ENCODE measurements at places on chromosomes 6 and 20.
A peak's percentile ranks its signal among the peaks of the same experiment; 100 is the strongest.

DNA sequence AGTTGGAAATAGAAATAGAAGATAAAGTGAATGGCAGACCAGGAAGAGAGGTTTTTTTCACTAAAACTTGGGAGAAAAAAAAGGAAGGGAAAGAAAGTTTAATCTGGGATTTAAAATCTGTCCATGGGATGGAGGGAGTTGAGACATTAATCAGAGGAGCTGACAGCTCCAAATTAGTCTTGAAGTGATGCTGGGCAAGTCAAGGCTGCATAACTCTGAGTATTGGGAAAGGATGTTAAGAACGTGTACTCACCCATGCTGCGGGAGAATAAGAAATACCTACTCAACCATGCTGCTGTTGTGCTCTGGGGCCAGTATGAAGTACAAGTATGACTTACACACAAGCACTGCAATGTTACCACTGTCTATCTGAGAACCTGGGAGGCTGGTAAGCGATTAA, 47.5 kb downstream of the SNRNP48 start:
- no peak for DNase-seq

- DNase-seq = no peak
Measured at GRCh38 chr6:104396077-104396476, 463.6 kb downstream of the HACE1 start.

- no peak for DNase-seq
Measured at GRCh38 chr6:167528239-167528638, 203.4 kb downstream of the TTLL2 start.

GRCh38 chr6:28811873-28812272, 111.9 kb downstream of the TRIM27 start:
- no peak for DNase-seq

- DNase-seq = no peak
Measured at GRCh38 chr6:18413381-18413780, 26.2 kb downstream of the RNF144B start.

GRCh38 chr6:38648629-38649028, 8.9 kb upstream of the BTBD9 start:
- no peak for DNase-seq

- no peak for DNase-seq
Measured at GRCh38 chr6:53961679-53962370, 149.4 kb upstream of the MLIP start.

DNA sequence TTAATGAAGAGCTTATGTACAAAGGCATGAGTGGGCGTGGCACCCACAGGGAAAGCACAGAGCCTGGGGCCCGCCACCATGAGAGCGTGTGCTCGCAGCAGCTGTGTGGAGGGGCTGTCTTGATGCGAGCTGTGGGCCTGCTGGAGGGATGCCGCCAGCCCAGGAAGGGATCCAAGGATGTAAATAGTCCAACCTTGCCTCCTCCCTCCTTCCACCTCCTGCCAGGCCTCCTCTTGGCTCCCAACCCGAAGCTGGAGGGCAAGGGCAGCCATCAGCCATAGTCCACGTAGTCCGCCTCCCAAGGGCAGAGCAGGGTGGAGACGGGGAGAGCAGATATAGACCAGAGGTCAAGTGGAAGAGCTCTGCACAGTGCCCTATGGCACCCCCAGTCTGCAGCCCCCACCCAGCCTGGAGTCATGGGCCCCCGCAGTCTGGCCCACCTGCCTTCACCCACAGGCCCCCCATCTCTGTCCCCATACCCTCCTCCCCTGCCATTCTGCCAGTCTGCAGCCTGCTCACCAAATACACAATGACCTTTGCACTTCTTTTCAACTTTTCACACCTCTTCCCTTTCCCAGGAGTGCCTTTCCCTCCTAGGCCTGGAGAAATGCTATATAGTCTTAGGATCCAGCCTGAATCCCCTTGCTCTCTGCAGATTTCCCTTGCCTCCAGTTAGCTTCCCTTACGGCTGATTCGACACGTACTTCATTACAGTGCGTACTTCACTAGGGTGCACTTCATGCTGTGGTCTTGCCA, 77.1 kb downstream of the SHLD1 start:
- DNase-seq = no peak

DNA sequence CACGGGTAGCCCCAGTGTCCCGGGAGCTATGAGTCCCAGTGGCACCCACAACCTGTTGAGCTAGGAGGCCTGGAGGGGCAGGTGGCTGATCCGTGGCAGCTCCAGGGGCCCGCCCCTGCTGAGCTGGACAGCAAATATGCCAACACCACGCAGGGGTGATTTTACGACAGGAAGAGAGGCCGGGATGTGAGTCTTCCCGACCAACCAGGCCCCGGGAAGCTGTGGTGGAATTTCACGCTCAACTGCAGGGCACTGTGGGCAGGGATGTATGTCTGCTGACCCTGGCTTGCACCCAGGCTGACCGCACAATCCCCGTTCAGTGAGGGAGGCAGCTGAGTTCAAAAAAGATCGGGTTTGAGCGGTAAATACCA, 183.9 kb downstream of the ERMARD start:
- DNase-seq = no peak

GRCh38 chr6:41647061-41647511, 8.8 kb downstream of the MDFI start:
- DNase-seq = no peak

DNA sequence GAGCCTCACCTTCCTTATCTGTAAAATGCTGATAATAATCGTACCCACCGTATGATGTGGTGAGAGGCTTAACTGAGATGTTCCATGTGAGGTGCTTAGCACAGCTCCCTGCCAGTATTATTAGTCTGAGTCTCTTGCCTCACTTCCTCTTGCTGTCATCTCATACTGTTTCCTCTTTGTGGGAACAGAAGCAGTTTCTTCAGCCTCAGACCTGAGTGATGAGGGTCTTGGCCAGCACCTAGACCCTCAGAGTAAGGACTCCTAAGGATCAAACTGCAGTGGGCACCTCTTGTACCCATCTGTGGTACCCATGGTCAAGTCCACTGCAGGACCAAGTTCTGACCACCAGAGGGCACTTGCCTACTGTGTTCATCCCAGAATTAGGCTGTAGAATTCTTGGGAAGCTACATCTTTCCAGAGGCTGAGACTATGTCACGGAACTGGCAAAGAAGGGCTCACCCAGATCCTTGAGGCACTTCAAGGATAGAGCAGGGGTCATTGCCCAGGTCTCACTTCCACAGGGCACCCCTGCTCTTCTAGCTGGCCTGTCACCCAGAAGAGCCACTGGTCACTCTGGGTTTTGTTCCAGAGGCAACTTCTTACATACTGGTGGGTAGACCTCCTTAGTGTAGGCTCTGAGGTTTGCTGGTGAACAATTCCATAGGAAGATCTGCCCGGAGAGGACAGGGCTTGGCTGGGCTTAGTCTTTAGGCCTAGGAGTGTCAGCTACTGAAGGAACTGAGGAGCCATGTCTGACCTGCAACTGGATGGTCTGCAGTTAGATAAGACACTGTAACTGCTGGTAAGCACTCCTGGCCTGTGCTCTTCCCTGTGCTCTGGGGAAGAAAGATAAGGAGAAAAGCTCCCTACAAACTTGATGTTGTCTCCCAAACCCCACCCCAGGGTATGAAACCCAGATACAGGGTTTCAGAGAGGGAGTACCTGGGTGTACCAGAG, 20.6 kb upstream of the SGK2 start:
- peak; percentile 19 for DNase-seq

GRCh38 chr6:121356575-121356974, 22.3 kb upstream of the TBC1D32 start:
- DNase-seq = no peak

DNA sequence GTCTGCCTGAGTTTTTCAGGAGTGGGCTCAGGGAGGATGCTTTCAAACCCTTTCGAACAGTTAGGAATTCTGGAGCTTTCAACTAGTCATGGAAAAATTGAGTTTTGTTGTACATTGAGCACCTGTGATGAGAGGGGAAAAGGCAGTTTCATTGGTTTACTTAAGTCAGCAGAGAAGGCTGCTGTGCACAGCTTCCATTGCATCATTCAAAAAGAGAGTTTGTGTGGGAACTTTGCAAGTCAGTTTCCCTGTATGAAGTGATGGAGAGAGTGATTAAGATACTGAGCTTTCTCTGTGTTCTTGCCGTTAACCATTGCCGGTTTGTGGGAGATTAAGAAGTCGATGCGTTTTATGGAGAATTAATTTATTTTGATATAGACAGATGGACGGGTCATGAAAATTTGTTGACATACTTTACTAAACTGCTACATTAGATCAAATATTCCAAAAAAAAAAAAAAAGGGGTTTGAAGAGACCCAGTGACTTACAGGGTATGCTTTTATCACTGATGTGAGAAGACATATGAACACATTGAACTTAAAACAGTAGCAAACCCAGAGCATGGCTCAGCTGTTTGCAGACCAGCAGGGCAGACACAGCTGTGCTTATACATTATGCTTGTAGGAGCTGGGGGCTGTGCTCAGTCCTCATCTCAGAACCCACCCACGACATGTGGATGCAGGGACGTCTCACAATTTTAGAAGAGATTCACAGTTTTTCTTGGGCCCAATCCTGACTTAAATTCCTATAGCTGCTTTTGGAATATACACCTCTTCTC, 234.1 kb downstream of the SOX4 start:
- no peak for DNase-seq

DNA sequence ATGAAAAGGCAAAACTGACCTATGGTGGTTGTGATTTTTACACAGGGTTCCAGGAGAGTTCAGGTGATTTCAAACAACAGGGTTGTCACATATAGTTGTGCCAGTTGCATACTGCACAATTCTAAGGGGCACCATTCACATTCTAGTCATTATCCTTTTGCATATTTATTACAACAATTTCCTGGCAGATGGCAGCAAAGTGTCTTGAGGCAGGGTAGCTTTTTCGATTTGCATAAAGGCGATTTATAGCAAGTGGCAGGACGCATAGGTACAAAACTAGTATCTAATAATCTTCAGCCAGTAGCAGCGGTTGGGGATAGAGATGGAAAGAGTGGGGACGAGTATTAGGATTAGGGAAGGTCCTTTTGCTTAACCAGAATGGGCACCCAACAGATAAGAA, 46.5 kb upstream of the TRAF3IP2 start:
- no peak for DNase-seq

- no peak for DNase-seq
Measured at GRCh38 chr6:43254138-43254817, 11.0 kb downstream of the TTBK1 start.

DNA sequence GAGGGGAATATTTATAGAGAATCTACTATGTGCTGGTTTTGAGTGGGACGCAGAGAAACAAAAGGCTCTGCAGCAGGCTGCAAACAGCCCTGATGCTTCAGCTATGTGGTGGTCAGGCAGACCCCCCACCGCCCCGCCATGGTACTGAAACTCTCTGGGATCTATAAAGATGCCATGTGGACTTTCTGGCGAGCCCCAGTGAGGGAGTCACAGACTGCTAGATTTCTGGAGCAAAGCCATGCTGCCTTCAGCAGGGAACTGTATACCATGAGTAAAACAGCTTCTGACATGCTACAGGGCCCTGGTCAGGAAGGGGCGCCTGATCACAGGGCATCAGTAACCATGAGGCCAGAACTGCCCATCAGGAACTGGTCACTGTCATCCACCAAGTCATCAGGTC, 19.2 kb upstream of the BPIFB1 start:
- no peak for DNase-seq

DNA sequence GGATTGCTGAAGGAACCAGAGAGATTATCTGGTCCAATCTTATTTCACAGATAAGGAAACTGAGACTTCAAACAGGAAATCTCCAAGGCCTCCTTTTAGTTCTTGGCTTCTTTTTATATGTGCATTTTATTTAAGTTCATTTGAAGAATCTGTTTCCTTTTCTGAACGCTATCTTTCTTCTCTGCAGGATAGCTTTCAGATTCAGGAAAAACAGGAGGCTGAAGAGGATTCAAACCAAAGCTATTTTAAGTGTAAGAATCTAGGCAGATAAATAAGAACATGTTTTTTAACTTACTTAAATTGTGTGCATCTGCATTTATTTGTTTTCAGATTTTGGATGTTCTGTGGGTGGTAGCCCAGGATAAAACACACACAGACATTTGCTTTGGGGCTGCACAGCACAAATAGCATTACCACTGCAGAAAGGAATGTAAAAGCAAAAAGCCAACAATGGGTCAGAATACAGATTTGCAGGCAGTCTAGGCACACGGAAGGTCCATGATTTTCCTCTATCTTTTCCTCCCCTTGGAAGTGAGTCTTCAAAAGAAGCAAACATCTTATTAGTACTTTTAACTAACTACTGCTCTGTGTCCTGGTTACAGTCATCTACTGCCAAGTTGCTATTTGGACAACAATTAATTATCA, 188.8 kb upstream of the TBX18 start:
- no peak for DNase-seq

GRCh38 chr6:159194421-159194820, 25.2 kb downstream of the FNDC1 start:
- DNase-seq = no peak

- DNase-seq = no peak
Measured at GRCh38 chr6:163420289-163420614, 5.7 kb downstream of the QKI start.

DNA sequence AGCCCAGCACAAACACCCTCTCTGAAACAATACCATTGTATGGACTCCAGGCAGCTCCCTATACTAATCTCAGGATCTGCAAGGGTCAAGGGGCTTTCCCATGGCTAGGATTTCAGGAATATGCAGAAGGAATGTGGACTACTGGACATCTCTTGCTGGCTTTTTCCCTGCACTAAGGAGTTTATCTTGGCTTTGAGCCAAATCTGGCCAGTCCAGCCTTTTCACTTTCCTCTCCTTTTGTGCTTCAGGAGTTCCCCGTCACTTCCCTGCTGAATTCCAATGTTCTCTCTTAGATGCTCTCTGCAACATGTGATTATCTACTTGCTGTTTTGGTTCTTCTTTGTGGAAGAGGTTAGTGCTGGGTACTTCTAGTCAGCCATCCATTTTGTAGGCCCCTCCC, 568.2 kb downstream of the HDGFL1 start:
- DNase-seq = no peak

DNA sequence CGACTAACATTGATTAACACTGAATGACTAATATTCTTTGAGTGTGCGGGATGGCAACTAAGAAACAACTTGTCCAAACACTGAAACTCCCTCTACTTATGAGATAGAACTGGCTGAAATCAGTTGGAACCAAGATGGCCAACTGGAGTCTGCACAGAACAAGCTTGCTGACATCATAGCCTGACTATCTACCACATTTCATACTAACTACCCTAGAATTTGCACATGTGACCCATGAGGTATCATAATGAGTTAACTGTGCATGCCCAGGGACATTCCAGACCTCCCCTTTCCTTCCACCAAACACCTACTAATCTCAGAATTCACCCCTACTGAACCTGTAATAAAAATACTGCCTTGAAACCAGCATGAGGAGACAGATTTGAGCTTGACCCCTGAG, 43.2 kb downstream of the PHIP start:
- no peak for DNase-seq

Data from CD4-positive, alpha-beta T cell treated with Interferon alpha-2 for 1 hour (primary cell).